ENCODE measurements at places on chromosomes 7 and 10.
A peak's percentile ranks its signal among the peaks of the same experiment; 100 is the strongest.

DNA sequence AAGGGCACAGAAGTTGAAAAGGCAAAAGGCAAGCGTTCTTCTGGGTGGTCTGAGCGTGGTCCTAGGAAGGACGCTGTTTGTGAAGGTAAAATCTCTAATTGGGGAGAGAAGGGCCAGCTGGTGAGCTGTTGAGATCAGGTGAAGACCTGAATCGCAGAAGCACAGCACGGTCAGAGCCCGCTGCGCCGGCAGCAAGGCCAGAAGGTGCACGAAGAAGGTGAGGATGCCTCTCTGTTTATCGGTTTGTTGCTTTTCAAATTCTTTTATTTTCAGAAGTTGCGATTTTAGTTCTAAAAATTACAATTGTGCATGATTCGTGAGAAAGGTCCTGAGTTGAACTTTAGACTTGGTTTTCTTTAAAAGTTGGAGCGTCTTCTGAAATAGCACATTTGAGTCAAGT lies 247.8 kb upstream of the FOXK1 start:
- DNase-seq: no peak

DNA sequence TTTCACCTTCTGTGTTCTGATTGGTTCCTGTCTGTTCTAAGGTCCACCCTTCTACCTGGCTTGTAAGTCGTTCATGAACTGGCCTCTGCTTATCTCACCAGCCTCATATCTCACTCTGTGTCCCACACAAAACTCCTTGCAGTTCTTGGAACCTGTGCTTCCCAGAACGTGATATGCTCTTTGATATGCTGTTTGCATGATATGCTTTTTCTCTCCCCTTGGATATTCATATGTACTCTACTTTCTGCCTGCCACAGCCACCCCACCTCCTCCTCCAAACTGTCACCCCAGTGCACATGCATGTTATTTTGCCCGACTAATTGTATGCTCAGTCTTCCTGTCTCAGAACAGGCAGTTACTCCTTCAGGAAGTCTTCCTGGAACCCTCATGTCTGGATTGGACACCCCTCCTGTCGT lies 1.9 kb upstream of the ITPRIP start:
- DNase-seq: no peak

DNA sequence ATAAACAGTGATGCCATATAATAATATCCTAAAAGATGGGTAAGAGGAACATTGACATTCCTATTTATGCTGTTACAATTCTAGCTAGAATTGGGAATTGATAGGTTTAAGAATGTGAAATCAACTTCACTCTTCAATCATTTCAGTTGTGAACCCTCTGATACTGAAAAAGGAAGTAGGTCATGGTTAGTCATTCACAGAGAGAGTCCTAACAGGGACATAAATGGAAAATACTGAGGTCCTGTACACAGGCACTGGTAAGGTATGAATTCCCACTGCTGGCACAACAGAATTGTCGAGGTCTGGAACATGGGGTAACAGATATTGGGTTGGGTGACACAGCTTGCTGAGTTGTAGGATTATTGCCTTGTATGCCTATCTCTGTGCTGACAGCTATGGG lies 289.4 kb upstream of the LRRN3 start:
- no peak for DNase-seq

GRCh38 chr10:62961951-62962523 lies 145.9 kb upstream of the EGR2 start:
- DNase-seq: no peak

- DNase-seq: no peak
These were observed 204.4 kb downstream of the CXCL12 start for GRCh38 chr10:44180321-44181168.

DNA sequence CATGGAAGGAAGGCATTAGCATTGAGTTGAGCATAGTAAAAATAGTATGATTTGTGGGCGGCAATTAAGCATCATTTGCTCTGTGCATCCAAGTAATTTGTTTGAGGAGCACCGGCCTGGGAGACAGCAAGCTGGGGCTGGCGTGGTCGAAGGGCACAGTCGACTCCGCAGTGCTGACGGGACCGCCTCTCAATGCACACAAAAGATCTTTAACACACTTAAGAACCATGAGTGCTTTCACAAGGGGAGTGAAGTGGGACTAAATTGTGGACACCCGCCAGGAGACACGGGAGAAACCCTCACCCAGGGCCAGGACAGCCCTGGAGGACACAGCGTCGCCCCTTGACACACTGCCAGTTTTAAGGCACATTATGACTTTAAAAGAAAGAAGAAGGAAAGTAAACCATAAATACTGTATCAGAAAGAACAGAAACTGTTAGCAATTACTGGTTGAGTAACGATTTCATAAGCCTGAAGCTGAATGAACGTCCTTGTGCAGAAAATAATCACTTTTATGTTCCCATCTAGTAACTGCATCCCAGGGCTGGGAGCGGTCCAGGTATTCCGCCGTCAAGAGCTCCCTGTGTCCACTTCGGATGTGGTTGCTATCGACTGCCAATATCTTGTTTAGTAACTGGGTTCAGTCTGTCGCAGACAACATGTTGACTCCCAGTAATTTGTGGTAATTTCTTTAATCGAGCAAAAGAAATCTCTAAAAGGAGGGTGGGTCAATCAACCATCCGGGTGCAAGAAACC lies 102.1 kb downstream of the EBF3 start:
- peak; percentile 77 for DNase-seq

DNA sequence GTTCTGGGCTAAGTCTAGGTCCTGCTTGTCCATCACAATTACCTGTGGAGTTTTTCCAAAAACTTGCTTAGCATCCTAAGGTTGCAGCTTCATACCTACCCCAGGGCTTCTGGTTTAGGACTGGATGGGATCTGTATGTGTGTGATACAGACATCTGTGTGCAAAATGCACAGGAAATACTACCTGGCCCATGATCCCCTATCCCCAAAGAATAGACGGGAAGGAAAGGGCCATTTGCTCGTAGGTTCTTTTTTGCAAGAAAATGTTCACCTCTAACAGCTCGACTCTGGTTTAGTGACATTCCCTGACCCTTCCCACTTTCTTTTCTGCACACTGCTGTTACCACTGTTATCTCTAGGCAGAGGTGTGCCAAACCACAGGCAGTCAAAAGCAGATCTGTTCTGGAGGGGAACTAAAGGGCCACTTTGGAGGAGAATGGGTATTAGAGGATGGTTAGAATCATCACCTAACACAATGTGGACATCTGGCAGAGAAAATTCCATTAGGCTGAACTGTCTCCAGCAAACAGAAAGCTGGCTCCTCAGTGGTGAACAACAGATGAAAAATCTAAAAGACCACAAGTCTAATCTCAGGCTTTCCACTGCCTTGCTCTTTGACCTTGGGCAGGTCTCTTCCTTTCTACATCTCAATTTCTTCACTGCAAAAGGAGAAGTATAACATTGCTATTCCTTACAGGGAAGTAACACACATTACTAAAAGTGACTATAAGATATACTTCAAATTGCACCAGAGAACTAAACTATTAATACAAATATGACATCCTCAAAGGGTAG lies 107.4 kb downstream of the UBE2H start:
- DNase-seq: no peak
